Panc1 (cell line): ENCODE measurements at places on chromosomes 7 and 10. TPM values are rescaled to one million over a fixed set of nuclear protein-coding genes. Genes with fewer than 3 reads are reported as not detected.

GRCh38 chr10:66927971-66928770 is 2.3 kb downstream of the LRRTM3 start:
- no peak for DNase-seq

DNA sequence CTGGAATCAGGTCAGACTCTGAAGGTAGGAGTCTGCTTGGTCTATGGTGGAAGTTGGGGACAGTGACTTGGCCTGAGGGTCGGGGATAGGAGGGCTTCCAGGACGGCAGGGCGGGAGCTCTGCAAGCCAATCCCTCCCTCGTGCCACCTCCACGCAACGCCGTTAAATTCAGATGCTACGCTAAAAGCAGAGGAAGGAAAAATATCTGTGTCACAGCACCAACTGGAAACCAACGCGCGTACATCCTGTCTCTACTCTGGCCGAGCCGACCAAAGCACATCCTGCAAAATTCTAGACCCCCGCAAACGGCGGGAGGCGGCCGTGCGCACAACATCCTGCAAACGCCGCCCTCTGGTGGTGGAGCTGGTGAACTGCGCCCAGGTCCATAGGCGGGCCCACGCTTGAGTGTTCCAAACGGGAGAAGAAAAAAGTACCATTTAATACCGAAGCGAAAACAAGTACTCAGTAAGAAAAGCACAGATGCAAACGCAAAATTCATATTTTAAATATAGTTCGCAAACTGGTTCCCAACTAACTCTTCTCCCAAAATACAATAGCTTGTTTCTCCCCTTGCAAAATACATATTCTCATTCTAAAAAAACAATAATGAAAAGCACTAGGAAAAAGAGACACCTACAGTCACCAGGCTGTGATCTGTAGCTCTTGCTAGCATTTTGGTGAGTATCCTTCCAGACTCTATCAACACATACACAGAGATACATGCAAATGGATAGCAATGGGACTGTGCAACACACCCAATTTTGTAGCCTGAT is 45.7 kb upstream of the HSPA12A start:
- no peak for DNase-seq

DNA sequence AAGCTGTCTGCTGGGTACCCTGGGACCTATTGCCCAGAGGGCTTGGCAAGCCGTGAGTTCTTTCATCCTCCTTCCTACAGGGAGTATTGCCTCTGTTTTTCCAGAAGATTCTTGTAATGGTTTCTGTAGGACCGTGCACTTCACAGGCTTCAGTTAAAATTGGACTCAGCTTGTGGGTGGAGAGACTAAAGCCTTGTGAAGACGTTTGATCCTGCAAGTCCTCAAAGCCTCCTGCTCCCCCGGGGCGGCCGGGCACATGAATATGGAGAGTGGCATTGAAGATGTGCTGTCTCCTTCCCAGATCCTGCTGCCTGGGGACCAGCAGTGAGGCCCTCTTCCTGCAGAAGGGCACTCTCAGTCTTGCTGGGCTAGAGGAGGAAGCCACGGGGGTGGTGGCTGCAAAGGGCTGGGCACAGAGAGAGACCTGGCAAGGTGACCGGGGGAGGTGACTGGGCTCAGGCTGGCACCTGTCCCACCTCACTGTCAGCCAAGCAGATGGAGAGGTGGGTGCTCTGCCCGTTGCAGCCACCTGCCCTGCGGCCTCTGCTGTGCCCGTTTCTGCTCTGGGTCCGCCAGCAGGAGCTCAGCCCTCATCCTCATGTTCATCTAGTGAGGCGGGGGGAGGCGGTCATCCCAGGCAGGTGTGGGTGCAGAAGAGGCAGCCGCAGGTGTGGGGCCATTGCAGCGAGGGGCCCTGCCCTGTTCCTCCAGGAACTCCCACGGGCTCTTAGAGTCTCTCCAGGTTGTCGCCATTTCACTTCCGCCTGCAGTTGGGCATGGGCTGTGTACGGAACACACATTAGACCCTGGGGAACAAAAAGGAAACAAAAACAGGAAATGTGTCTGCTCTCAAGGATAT is 55.7 kb downstream of the TMEM209 start:
- no peak for DNase-seq

- no peak for DNase-seq
Measured at GRCh38 chr10:95451568-95452524, 109.3 kb downstream of the SORBS1 start.

- DNase-seq = no peak
Measured at GRCh38 chr10:12835709-12836108, 165.8 kb downstream of the CCDC3 start.

DNA sequence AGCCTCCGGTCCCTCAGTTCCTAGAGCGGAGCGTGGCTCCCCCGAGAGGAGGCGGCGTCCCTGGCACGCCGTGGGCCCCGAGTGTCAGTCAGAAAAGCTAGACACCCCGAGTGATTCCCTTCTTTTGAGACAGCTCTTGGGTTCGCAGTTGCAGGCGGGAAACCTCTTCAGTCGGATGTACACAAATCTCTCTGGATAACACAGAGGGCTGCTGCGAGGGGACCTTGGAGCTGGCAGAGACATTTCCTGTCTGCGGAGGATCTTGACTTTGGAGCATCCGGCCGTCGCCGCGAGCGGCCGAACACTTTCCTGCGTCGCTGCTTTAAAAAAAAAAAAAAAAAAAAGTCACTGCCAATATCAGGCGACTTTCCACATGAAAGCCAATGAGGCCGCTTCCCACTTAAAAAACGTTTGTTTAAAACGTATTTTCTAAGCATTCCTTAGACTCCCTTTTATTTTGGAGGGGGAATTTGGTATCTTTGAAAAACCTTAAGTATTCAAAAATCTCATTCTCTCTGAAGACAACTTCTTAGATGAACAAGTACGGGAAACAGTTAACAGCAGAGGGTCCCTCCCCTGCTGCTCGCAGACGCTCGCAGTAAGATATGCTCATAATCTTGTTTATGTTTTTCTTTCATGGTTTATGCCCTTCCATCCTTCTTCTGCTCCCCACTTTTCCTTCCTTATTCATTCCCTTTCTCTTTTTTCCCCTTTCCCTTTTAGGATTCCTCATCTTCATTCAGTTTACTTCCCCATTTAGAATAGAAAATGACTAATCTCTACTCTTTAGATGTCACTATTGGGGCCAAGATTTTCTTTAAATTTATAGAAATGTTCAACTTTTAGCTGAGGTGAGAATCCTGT is 10.0 kb downstream of the HHEX start:
- DNase-seq = no peak

DNA sequence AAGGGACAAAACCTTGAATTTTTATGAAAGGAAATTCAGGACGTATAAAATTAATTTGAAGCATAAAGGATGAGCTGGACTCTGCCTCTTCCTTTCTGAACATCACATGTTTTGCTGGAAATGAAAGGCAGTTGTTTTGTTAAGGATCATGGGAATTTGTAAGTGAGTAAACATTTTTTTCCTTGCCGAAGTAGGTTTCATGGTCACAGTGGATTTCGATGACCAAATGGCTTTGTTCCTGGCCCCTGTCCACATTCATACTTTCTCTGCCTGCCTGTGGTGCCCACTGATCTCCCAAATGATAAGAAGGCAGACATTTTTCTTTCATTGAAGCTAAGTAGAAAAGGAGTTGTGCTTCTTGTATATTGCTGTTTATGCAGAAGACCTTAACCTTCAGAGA is 104.2 kb downstream of the ARID5B start:
- DNase-seq = no peak

DNA sequence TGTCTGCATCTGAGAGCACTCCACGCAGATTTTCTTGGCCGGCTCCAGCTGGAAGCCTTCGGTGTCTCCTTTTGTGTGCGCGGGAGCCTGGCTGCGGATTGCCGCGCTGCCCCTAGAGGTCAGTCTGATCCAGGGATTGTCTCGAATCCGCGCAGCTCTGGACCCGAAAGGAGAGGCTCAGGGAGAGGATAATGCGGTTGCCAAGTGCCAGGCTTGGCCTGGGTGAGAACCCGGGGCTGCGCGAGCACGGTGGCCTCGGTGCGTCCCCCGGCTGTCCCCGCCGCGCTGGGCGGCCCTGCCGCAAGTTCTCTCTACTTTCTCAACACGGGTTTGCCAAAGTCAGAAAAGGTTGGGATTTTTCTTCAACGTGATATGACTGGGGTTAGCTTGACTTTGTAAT is 140.9 kb downstream of the ADCYAP1R1 start:
- peak; percentile 22 for DNase-seq

GRCh38 chr10:96074776-96075175 is 31.4 kb downstream of the CCNJ start:
- DNase-seq = no peak

DNA sequence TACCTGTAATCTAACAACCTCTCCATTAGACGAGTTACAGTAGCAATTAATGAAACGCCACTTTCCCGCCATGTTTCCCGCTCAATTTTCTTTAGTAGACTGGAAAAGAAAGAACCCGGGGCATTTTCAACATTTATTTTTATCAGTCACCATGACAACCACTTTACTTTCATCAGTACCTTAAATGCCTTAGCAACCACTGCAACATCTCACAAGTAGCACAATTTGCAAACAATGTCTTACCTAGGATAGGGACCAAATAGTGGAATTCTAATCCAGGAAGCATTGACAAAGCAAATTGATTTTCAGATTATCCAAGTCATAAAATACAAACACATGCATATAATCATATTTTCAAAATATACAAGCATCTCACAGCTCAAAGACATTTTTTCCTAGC is 221.6 kb upstream of the IMMP2L start:
- DNase-seq = no peak

- no peak for DNase-seq
Measured at GRCh38 chr10:19579761-19580545, 236.3 kb upstream of the PLXDC2 start.

DNA sequence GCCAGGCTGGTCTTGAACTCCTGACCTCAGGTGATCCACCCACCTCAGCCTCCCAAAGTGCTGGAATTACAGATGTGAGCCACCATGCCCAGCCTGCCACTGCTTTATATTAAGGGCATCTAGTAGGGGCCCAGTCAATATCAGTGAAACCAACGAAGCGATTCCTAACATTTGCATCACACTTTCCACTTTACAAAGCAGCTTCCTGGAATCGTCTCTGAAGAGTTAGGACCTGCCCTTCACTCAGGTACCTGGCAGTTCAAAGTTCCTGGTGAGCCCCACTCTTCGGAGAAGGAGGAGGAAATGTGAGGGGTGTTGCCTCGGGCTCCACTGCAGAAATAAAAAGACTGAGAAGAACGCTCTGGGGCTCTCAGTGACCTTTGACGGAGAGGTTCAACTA is 31.1 kb upstream of the EZH2 start:
- no peak for DNase-seq

GRCh38 chr7:128903621-128904361 is 6.7 kb downstream of the KCP start:
- DNase-seq = no peak

DNA sequence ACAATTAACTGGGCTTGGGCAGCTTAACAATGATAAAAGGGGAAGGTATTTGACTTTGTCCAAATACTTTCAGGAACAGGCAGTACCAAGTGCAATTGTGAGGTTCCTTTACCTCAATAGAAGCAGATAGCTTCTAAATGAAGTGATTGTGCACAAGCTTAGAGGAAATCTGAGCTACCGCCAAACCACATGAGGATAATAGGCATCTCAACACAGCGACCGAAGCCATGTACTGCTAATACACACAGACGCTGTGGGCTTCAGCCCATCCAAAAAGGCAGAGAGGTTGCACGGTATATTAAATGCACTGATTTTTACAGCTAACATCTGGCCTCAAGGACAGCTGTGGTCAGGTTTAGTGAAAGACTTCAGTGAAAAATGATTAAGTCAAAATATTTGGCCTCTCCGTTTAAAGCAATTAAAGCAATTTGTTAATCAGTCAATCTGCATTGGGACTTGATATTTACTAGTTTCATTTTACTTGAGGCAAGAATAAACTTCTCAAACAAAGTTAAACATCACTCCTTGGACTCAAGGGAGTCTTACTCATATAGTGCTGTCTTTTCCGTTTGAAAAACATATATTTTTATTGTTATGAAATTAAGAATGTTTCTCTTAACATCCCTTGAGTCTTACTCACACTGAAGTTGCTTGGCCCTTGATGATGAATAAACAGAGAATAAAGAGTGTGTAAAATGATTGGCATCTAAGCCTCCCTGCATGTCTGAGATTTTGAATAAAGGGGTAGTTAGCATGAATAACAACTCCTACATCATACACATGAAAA is 306.3 kb downstream of the C7orf25 start:
- no peak for DNase-seq

DNA sequence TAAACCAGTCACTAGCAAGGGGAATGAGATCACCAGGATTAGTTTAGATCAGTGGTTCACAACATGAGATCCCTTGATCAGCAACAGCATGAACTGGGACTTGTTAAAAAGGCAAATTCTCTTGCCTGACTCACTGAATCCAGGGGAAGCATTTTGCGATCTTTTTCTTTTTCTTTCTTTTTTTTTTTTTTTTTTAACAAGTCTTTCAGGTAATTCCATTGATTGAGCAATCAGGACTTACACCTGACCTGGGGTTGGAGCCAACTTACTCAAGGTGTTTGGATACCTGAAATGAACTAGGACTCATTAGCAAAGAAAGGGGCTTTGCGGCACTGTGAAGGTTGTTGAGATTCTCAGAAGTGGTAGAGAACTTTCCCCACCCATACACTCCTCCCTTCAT is 47.1 kb upstream of the PRR15 start:
- no peak for DNase-seq

GRCh38 chr7:105250239-105250638 is 138.5 kb downstream of the SRPK2 start:
- no peak for DNase-seq

DNA sequence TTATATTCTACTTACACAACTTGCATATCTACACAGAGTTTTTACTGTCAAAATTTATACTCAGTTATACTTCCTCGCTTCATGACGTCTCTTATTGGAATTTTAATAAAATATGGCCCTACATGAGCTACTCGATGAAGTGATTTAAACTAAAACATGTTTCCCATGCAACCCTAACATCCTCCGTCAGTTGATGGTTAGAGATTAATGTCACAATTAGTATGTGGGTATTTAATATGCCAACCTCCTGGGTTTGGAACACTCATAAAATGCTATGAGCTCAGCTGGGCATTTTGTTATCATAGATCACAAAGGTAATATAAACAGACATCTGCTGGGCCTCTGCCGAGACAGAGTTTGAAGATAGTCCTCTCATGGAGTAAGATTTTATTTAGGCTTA is 66.5 kb downstream of the GNAT3 start:
- DNase-seq = no peak

CCDC7 gene
- total RNA-seq = 6.0 TPM

SPDYE6 gene
- total RNA-seq = not detected

WBP1L gene
- total RNA-seq = 91.3 TPM

FZD8 gene
- total RNA-seq = 1.8 TPM

CWF19L1 gene
- total RNA-seq = 33.4 TPM

TMEM178B gene
- 0.39 TPM for total RNA-seq

POLR2J2 gene
- total RNA-seq = 10.0 TPM

PPP1R17 gene
- total RNA-seq = not detected

TRIP6 gene
- 3.2 TPM for total RNA-seq

AEBP1 gene
- total RNA-seq = 0.62 TPM

BAMBI gene
- total RNA-seq = 3.9 TPM

PLCE1 gene
- 39.7 TPM for total RNA-seq

STEAP1 gene
- 5.5 TPM for total RNA-seq

RBM20 gene
- total RNA-seq = 0.10 TPM

CPEB3 gene
- total RNA-seq = 2.4 TPM
